ENCODE measurements at places on chromosomes 12 and 14.

DNA sequence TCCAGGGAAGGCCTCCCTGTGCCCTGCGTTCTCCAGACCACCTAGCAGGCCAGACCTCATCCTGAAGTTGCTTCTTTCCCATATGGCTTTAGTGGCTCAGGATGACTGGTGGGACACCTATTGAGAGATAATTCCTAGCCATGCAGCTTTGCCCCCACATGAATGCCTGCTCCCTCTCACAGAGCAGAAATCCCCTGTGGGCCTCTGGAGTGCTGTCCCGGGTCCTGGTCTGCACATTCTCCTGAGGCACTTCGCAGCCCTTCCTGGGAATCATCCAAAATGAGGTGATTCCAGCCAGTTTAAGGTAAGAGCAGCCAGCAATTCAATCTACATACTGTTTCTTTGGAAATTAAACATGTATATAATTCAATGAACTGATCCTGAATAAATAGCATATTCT is 135.9 kb downstream of the GPR65 start:
- no peak for DNase-seq

GRCh38 chr14:78848234-78848820 is 678.2 kb downstream of the NRXN3 start:
- peak; percentile 70 for DNase-seq

GRCh38 chr12:39804898-39805297 is 185.3 kb upstream of the ABCD2 start:
- no peak for DNase-seq

- DNase-seq = peak; percentile 28
Observed at GRCh38 chr12:50517421-50518048, 12.8 kb downstream of the DIP2B start.

DNA sequence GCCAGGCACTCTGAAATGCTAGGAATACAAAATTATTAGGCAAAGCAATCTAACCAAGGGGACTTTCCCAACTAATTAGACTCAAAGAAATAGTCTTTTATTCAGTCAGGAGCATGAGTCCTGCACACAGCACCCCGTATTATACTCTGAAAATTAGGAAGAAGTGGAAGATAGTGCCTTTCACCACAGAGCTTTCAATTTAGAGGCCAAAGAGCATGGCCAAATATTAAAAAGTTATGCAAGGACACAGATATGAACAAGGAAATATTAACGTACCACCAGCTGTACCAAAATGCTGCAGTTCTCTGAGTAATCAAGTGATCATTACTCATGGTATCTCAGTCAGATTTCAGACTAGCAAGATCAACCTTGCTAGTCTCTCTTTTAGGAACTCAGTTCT is 22.6 kb upstream of the MDM2 start:
- no peak for DNase-seq

DNA sequence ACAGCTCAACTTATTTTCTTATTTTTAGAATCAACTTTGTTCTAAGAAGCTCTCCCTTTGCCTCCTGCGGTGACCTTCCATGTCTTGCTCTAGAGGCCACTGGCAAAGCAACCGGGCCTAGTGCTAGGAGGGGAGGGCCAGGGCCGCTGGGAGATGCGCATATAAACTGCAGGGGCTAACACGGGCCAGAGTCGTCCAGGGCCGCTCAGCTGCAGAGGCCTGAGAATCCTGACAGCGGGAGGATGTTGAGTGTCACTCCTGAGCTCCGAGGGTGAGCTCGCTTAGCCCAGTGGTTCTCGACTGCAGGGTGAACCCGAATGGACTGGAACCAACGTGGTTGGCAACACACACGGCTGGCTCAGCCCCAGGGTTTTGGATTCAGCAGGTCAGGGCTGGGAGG is 6.5 kb upstream of the PIWIL1 start:
- no peak for DNase-seq

GRCh38 chr12:110776410-110776809 is 33.7 kb upstream of the PPP1CC start:
- no peak for DNase-seq

DNA sequence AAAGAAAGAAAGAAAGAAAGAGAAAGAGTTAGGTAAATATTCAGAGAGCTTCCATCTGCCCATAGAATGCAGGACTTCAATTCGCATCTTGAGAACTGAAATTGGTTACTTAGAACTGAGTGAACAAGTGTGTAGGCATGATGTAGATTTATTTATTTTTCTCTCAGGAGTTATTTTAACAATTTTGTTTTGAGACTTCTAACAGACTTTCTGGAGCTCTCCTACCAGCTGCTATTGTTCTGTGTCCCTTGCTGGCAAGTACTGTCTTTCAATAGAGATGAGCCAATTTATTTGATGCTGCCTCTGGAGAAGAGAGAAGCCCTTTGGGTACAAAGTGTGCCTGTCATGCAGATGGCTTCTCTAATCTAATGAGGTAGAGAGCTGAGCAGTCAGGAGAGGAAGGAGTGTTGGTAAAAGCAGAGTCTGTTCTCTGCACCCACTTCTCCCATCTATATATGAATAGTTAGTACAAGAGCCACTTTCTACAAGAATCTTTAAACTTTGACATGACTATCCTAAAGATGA is 67.0 kb downstream of the SYT1 start:
- DNase-seq = no peak

DNA sequence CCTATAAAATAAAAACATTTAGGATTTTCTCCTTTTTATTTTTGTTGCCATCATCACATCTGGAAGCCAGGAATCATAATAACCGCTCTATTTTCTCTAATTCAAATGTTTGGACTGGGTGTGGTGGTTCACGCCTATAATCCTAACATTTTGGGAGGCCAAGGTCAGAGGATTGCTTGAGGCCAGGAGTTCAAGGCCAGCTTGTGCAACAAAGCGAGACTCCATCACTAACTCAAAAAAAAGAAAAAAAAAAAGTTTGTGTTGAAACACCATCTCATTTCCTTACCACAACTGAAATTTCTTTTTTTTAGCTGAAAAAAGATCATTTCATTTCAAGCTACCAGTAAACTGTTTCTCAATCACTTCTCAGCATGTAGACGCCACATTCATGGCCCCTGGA is 8.8 kb upstream of the BAZ1A start:
- no peak for DNase-seq

DNA sequence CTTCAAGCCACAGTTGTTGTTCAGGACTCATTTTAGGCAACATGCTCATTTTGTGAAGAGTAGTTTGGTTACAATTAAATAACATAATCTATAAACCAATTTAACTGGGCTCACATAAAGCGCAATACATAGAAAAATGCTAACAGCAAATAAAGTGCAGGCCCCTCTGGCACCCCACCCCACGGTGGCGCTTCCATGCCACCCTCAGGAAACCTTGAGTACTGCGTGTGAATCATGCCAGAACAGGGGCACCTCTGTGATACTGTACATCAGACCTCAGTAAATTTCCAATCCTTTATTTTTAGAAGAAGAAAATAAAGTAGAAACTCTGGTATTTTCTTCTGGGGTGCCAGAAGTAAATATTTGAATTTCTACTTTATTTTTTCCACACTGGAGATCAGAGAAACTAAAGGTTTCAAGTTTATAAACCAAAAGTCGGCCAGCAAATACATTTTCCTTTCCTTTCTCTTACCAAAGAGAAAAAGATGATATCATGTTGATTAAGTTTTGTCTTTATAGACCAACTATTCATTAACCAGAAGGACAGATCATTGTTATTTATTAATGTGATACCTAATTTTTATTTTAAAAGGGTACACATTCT is 316.8 kb downstream of the PAWR start:
- peak; percentile 57 for DNase-seq

DNA sequence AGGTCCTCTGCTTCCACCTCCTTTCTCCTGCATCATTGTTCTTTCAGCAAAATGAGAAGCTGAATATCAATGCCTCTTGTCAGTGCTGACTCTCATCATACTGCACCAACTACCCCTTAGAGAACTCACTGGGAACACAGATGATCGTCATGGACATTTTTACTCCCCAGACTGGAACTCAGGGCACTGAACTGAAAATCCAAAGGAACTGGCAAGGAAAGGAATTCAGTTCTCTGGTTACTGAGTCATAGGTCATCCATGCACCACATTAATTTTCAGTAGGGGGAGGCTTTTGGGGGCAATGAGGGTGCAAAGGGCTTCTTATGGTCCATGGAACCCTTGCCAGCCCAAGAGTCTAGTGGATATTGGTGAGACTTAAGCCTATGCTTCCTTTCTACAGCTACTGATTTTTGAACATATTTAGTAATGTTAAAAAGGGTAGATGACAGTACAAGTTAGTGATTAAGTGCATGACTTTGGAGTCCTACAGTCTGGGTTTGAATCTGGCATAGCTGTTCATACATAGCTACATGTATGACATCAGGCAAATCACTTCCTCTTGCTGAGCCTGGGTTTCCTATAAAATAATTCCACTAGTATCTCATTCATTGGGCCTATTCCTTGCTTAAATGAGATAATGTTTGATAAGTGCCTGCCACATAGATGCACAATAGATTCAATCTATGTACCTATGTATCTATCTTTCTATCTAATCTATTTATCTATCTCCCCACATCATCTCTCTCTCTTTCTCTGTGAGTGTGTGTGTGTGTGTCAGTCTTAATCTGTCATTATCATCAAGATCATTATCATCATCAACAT is 29.2 kb downstream of the BBS10 start:
- no peak for DNase-seq

- peak; percentile 54 for DNase-seq
Observed at GRCh38 chr14:55746558-55746957, 166.6 kb downstream of the KTN1 start.

DNA sequence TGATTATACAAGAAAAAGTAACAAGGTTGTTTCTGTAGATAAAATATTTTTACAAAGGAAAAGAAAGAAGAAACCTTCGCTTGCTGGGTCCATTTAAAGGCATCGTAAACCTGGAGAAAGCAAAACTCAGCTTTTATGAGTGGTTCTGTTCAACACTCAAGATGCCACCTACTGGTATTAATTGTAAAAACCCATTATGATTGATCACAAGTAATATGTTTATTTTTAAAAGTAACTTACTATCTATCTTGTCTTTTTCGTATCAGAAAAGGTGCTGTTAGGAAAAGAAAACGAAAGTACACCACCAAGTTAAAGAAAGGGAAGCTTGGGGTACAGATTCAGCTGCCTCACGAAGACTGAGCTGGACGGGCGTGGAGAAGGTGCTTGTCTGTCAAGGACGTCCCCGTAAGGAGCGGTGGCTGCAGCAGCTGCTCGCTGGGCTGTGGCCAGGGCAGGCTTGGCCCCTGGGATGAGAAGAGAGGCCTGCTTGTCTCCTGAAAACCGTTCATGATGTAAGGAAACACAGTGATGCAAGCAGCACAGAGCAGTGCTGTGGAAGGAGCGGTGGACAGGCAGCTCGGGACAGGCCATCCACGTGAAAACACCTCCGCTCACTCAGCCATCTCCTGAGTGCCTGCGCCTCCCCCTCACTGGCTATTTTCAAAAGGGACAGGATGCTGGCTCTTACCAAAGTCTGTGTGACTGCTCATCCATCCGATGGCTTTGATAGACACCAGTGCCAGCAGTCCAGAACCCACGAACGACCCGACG is 25.0 kb downstream of the SLC15A4 start:
- no peak for DNase-seq

- DNase-seq = no peak
Observed at GRCh38 chr14:20295067-20295466, 10.7 kb downstream of the TTC5 start.

GRCh38 chr14:77103475-77103874 is 5.4 kb downstream of the CIPC start:
- no peak for DNase-seq

GRCh38 chr12:77685901-77686300 is 144.8 kb upstream of the NAV3 start:
- DNase-seq = no peak

- DNase-seq = no peak
Observed at GRCh38 chr14:56754921-56755320, 55.4 kb downstream of the OTX2 start.

GRCh38 chr12:3980504-3981272 is 107.5 kb upstream of the PARP11 start:
- DNase-seq = no peak

- no peak for DNase-seq
Observed at GRCh38 chr12:65126482-65126881, 5.4 kb upstream of the WIF1 start.

GRCh38 chr12:71186571-71187288 is 28.9 kb upstream of the TSPAN8 start:
- no peak for DNase-seq

DNA sequence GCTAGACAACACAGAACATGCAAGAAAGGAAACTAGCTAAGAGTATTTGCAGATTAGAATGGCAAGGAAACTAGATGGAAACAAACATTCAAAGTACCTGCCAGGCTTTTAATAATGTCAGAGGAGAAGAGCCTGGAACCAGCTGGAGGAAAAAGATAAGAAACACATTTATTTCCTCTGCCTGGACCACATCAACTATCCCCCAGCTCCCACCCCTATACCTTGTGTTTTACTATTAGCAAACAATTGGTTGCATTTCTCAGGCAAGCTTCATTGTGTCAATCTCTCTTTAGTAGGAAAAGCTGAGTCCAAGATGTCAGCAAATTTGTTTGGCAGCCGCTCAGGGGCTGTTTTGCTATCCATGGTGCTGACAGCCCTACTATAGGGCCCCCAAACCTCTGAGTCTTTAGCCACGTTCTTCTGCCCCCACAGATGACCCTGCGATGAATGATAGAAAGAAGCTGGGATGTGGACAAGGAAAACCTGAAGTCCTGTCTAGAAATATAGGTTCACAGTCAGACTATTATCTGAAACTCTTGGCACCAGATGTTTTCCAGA is 11.6 kb upstream of the SYNDIG1L start:
- peak; percentile 32 for DNase-seq

DNA sequence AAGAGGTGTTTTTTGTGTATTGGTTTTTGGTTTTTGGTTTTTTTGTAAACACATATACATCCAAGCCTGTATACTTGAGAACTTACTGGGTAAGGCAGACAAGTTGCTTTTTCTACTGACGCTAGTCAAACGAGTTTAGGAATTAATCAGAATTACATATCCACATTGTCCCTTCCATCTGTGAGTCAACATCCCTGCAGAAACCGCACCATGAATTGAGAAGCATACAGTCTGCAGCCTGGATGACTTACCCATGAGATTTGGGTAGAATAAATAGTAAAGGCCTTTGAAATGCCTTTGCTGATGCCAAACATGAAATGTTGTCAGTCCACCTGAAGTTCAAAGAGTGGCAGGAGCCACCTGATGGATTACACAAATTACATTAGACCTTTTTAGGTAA is 21.4 kb upstream of the C12orf42 start:
- DNase-seq = no peak

GRCh38 chr14:95323917-95324316 is 4.2 kb upstream of the CLMN start:
- DNase-seq = no peak

GRCh38 chr12:110199339-110200123 is 75.4 kb downstream of the IFT81 start:
- peak; percentile 80 for DNase-seq

DNA sequence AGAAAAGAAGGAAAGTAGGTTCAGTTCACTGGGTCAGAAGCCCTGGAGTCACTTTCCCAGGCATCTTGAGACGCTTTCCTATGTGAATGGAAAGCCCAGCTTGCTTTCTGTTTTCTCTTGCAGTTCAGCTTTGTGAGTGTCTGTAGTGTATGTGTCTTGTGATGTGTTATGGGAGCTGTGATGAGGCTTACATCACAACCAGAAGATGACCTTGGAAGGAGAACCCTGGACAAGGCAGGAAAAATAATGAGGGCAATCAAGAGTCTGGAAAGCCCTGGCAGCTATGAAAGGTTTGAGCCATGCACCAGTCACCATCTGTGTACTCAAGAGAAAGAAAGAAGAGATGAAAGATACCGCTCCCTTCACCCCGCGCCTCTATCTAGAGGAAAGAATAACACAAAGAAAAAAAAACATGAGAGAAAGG is 35.2 kb upstream of the PTGR2 start:
- DNase-seq = no peak
